ENCODE measurements at places on chromosomes 6 and 20.

- DNase-seq, result no peak
These were observed 102.7 kb downstream of the PTPRK start for GRCh38 chr6:128417698-128418097.

- no peak for DNase-seq
These were observed 447.1 kb downstream of the QKI start for GRCh38 chr6:163861627-163862026.

DNA sequence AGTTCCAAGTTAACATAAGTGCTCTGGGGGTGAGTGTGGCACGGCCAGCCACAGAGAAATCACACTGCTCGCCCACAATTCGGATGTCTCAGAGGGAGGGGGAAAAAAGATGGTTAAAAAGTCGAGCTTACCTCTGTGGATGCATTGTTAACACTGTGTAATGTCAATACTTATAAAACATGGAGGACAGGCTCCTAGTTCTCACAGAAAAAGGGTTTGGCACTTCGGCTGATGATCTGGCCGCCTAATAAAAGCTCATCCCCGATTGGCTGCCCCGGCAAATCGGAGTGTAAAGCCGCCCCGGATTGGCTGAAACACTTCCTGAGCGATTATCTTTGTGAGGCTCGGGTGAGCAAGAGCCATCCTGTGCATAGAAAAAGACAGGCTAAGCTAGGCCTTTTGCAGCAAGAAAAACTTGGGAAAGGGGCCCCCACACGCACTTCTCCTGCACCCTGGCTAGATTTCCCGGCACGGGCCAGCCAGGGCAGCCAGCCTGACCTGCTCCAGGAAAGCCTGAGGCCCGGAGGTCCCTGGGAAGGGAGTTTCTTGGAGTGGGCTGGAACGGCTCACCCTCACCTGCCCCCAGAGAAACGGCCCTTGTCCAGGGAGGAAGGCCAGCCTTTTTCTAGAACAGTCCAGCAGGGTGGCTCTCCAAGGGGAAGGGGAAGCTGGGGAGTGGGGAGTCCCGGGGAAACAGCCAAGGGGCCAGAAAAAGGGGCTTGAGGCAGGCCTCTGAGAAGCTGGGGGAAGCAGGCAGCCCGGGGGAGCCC, at the start of gene ZMYND8:
TSS of gene ZMYND8 (minus strand) at position 174 of the 770 bp plus-strand sequence. CDS start at position 145, 29 bp downstream.
- peak; percentile 91 for DNase-seq

- DNase-seq, result peak; percentile 26
These were observed 113.1 kb downstream of the FYN start for GRCh38 chr6:111759836-111760785.

DNA sequence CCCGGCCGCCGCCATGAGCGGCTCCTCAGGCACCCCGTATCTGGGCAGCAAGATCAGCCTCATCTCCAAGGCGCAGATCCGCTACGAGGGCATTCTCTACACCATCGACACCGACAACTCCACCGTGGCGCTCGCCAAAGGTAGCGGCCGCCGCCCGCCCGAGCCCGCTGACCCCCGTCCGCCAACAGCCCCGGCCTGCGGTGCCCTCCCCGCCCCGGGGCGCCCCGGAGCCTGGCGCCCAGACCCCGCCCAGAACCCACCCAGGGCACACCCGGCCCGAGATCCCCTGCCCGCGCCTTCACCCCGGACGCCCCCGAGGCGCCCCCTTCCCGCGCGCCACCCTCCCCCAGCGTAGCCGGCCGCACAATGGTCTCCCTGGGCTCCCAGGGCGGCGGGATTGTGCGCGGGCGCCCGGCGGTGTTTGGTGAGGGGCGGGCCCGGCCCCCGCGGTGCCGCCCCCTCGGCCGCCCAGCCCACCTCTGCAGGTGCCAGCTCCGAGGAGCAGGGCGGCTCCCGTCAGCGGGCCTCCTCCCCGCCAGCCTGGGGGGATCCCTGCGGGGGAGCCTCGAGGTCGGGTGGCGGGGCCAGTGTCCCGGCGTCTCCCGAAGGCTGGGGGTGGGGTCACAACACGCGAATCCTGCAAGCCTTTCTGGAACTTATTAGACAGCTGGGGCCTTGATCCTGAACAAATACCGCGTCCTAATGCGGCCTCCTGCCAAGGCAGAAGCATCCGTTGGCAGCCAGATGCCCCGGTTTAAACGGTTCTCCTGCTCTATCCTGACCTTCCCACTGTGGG, 577 bp downstream of the LSM14B start:
- no peak for DNase-seq

DNA sequence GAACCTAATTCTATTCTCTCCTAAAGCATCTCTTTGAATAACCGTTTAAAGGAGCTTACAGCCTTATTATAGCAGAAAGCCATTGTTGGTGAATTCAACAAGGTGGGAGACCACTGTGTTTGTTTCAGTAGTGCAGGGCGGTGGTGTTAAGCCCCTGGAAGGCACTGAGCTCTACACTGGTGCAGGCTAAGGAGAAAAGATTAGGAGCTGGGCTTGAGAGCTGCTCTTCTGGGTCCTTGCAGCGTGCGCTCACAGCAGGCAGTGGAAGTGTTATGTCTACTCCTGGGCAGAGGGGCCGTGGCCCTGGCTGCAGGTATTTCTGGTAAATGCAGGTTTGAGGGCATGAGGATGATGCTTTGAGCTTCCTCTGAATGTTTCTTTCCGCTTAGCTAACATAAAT, 361.2 kb downstream of the RNF144B start:
- DNase-seq, result no peak

DNA sequence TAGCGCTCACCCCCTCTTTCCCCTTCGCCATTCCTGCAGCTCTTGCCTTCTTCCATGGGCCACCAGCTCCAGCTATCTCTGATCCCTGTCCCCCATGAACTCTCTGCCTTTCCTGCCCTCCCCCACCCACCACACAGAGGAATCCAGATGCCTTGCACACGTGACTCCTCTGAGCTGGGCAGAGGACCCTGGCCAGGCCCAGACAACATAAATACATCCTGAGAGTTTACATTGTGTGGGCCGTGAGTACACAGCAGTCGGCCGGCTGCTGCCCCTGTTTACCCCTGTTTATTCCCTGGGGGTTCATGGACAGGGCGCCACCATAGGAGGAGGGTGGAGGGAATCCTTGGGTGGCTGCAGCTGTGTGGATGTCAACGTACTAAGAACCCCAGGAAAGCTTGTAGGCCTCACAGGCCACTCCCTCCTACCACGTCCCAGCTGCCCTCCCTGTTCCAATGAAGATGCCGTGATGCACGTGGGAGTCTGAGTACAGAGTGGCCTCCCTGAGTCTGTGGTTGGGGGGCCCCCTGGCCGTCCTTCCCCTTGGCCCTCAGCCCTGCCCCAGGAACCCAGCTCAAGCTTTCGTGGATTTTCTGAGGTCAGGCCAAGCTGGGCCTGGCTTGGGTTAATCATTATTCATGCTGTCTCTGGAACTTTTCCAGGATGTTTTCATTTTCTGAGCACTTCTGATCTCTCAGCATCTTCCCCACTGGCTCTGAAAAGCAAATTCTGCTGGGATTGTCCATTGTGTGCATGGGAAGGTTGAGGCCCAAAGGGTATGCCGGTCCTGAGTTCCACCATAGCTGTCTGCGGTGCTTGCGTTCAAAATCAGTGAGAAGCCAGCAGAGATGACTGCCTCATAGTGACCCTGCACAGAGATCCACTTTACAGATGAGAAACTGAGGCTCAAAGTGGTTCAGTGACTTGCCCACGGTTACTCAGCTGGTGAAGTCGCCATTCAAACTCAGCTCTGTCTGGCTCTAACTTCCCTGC, 136.3 kb downstream of the MRPL14 start:
- DNase-seq, result no peak

DNA sequence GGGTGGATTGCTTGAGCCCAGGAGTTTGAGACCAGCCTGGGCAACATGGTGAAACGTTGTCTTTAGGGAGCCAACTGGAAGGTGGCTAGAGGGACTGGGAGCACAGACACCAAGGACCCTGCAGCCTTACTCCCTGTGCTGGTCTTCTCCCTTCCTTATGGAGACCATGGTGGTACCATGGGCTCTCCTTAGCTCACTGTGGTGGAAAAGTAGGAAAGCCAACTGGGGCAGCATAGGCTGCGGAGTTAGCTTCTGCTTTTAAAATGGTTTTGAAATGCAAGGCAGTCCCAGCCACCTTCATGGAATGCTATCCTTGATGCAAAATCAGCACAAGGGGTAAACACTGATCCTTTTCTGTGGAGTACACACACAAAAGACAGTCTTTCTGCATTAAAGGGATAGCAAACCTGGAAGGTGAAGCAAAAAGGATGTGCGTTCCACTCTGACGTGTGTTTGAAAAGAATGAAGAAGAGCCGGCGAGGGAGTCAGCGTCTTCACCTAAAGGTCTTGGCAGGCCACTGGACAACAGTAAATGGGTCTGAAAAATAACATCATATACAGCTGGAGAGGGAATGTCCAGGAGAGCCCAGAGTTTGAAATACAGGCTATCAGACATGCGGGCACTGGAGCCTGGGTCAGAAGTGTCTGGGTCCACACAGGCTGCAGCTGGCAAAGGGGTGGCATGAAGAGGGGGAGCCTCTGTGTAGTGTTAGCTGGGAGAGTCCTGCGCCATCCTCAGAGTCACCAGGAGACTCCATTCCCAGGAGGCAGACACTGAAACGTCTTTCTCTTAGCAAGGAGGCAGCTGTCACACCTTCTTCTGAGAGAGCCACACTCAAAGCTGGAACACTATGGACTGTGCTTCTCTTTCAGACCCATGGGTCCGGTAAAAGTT, 58.5 kb downstream of the GPR6 start:
- no peak for DNase-seq

DNA sequence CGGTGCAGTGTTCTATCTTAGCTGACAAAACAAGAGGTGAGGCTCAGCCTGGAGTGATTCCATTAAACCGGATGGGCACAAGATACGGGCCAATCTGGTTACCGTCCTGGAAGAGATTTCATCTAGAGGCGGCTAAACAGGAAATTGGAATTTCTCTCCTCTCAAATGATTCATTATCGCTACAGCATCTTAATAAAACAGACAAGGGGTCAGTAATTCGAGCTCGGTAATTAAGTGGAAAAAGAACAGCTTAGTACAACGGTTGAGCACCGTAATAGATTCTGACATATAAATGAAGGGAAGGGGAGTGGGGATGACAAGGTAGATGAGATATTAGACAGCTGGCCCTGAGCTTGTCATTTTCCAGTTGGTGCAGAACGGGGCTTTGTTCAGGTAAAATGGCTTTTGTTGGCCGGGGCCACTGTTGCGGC, 137.2 kb downstream of the EDN3 start:
- DNase-seq, result no peak
